D341Med (cell line): ENCODE measurements at places on chromosomes 6 and 20.

GRCh38 chr20:12175538-12175937, 257.8 kb downstream of the BTBD3 start:
- DNase-seq, result no peak

DNA sequence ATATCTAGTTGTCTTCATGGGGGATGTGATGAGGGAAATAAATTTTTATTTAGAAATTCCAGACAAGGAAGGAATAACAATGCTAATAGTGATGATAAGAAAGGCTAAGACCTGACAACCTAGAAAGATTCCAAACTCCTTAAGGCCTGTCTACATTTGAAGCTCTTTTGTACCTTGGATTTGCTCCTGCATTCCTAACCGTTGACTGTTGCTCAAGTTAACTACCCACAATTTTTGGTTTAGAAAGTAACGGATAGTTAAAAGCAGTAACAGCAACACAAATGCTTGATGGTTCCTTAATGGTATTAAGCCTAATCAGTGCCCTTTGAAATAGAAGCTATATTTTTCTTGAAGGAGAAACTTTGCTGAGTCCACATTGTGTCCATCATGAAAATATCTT, 52.9 kb downstream of the TRMT11 start:
- no peak for DNase-seq

GRCh38 chr6:75205776-75206575, at the start of gene COL12A1:
Gene COL12A1 (minus strand): TSS chr6:75206053. CDS start chr6:75202792, 3,261 bp downstream.
- DNase-seq, result peak; percentile 55

DNA sequence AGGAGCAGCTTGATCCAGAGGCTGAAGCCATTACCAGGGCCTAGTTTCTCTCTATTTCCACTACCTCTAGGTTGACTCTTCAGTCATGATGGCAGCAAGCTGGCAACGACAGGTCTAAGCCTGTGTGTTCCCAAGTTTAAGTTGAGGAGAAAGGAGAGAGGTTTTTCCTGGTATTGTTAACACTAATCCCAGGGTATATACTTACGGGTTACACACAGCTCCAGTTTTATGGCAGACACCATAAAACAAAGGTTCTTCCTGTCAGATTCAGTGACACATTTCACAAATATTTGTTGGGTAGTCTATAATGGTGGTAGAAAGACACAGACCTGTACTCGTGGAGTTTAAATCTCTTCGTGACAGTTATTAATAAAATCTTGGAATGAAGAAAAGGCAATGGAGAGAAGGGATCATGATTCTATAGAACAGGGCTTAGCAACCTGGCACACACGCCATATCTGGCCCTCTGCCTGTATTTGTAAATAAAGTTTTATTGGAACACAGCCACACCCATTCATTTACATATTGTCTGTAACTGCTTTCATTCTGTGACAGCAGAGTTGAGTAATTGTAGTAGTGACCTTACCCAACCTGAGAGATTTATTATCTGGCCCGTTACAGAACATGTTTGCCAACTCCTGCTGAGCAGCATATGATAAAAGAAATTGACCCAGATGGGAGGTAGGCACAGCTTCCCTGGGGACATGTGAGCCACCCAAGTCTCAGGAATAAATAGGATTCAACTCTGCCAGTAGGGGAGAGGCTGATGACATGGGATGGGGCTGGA, 323.3 kb downstream of the CDH4 start:
- no peak for DNase-seq

- DNase-seq, result no peak
These were observed 626.0 kb downstream of the RNF144B start for GRCh38 chr6:19013026-19013705.

- no peak for DNase-seq
These were observed 24.2 kb downstream of the ANKEF1 start for GRCh38 chr20:10059006-10059405.

DNA sequence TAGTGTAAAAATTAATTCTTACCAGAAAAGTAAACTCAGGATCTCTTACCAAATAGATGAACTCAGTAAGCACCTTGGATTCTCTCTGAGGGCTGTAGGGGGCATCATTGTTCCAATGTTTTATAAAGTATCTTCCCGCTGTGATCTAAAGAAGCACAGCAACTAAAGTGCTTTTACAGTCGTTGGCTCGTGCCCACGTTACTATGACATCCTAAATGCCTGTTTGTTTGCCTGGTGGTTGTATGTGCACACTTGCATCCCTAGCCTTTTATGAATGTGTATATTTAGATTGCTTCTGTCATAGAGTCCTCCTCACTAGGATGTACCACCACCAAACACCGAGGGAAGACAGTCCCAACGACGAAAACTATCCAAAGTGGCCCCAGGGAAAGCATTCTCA, 34.5 kb downstream of the SLX4IP start:
- DNase-seq, result peak; percentile 59

DNA sequence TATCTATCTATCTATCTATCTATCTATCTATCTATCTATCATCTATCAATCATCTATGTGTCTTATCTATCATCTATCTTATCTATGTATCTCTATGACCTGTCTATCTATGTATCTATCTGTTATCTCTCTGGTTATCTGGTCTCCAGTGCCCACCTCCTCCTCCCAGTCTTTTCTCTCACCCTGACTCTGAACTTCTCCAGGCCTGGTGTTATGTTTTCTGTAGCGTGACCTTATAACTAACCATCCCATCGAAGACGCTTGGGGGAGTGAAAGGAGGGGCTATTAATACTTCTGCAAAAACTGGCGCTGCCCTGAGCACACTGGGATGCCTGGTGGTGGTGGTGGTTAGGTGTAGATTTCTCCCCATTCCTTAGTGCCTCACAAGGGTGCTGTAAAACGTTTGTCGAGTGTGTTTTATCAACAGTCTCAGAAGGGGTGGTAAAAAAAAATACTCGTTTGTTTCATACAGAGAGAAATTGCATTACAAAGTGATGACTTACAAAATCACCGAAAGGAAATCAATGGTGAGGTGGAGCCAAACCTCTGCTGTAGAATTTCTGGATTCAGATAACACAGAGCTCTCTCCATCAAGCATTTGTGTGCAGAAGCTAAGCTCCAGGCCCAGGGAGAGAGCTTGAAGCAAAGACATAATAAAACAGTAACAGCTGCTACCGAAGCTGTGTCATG, 156.2 kb downstream of the BCAS1 start:
- DNase-seq, result no peak

DNA sequence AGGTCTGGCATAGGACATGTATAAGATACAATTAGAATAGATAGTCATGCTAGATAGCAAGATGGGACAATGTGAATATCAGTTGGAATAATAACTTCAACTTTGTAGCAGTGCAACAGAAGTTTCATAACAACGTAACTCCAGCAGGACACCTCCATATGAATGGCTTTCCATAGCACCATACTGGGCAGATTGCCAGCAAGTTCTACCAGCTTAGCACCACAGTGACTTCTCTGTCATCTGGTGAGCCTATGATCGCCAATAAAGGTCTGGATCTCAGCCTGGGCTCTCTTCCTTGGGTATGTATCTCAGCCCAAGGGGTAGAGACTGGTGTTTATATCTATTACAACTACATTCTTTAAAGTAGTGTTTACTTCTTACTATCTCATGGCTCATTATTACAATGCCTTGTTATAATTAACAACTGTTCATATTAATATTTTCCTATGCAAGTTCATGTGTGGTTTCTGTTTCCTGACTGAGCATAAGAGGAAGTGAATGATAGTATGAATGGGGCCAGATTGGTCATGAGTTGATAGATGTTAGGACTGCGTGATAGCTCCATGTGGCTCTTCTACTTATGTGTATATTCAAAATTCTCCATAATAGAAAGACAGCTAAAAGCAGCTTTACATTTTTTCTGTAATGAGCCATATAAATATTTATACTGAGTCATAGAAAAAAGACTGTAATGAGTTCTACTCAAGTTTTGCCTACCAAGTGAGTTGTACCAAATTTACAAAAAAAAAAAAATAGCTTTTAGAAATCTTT, 22.9 kb downstream of the HTR1B start:
- no peak for DNase-seq

DNA sequence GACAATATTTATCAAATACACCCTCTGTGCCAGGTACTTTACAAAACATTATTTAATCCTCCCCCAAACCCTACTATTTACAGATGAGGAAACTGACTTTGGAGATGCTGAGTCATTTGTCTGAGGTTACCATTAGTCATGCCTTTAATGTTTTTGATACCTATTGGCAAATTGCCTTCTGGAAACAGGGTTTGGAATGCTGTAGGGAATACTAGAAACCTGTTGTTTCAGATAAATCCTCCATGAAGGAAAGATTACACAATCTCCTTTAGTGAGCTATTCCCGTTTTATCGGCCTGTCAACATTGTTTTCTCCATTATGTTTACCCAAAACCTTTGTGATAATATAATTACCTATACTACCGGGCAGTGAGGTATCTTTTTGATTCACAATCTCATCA, 93.6 kb upstream of the ADGRF1 start:
- no peak for DNase-seq

- DNase-seq, result peak; percentile 80
These were observed 9.9 kb upstream of the BAK1 start for GRCh38 chr6:33589731-33590530.

DNA sequence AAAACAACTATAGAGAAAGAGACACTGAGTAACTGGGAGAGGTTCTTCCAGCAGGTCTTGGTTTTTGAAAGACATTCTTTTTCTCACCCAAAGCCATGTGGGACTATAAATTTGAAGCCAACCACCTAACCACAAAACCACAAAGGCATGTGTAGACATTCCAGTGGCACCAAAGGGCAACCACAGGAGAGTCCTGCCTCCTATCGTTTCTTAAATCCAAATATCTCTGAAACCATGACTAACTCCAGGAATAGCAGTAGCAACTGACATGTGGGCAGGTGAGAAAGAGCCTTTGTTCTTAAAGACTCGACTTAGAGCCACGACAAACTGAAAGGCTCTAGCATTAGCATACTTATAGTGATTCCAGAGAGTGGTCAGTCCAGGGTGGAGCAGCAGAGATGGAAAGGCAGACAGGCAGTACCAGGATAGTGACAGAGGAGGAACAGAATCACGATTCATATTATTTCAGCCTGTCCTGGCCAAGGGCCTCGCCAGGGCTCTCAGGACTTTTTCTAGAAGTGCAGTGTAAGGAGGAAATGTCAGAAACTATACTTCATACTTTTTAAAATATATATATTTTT, 9.4 kb upstream of the COL9A1 start:
- DNase-seq, result no peak

- DNase-seq, result no peak
These were observed 12.4 kb upstream of the MYLK2 start for GRCh38 chr20:31806564-31807355.

GRCh38 chr6:163327921-163328320, 86.6 kb upstream of the QKI start:
- DNase-seq, result no peak

- DNase-seq, result no peak
These were observed 211.2 kb downstream of the C6orf118 start for GRCh38 chr6:165098165-165098564.

DNA sequence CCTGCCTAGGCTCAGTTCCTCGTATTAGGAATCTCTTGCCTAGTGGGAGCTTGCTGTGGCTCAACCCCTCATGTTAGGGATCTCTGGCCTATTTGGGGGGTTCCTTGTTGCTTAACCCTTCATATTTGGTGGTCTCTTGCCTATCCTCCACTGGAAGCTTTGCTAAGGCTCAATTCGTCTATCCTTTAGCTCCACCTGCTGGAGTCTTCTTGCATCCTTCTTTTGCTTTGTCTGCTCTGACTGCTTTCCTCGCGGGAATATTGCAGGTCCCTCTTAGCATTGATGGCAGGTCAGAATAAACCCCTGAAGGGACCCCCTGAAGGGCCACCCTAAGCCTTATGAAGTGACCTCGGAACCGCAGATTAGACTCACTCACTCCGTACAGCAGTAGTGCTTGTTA, 203.0 kb upstream of the TBX18 start:
- peak; percentile 58 for DNase-seq

DNA sequence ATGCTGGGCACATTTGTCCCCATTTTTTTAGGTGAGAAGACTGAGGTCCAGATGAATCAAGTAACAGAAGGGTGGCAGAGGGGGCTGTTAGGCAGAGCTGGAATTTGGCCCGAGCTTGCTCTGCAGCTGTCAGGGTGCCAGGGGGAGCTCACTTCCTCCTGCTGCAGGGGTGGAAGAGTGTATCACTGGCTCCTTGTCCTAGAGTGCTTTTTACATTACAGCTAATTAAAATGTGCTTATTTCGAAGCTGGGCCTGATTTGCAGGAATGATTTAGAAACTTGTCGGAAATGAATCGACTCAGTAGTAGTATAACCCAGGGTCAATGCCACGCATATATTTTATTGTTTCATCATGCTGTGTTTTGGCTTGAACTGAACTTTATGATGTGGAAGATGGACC, 11.1 kb downstream of the TOX2 start:
- no peak for DNase-seq

DNA sequence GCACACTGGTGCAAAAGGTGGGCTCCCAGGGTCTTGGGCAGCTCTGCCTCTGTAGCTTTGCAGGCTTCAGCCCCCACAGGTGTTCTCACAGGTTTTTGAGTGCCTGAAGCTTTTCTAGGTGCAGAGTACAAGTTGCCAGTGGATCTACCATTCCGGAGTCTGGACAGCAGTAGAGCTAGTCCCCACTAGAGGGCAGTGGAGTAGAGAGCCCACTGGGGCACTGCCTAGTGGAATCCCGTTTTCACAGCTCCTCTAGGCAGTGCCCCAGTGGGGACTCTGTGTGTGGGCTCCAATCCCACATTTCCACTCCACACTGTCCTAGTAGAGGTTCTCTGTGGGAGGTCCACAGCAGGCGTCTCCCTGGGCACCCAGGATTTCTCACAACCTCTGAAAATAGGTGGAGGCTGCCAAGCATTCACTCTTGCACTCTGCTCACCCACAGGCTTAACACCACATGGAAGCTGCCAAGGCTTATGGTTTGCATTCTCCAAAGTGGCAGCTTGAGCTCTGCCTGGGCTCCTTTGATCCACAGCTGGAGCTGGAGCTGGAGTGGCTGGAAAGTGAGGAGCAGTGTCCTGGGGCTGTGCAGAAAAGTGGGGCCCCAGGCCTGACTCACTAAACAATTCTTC, 86.3 kb upstream of the PROKR2 start:
- peak; percentile 56 for DNase-seq

DNA sequence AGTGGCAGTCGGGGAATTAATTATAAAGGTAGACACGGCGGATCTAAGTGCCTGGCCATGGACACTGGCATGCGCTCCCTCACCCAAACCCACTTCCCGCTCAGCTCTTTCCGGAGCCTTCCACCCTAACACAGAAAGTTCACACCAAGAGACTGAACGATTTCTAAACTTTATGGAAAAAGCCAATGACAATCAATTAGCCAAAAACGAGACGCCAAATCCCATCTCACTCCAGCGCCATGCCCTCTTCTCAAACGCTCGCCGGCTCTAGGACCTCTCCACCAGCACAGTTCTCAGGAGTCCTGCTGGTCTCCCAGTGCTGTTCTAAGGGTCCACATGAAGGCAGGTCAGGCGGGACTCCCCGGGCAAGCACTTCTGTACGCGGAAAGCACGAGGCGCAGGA, 641 bp downstream of the SF3B5 start:
- DNase-seq, result no peak

GRCh38 chr6:125503181-125503580, 201.4 kb upstream of the HDDC2 start:
- no peak for DNase-seq

- DNase-seq, result no peak
These were observed 545.6 kb upstream of the EPHA7 start for GRCh38 chr6:93964926-93965325.

GRCh38 chr6:17413313-17413750, 19.9 kb downstream of the CAP2 start:
- no peak for DNase-seq
